Sigmoid colon (tissue), 7 donors: ENCODE measurements at places on chromosomes 5 and 9.
A peak's percentile ranks its signal among the peaks of the same experiment; 100 is the strongest.

- no peak for DNase-seq
Observed at GRCh38 chr5:385321-385720, 57.7 kb upstream of the EXOC3 start.

GRCh38 chr5:68161156-68161555 lies 54.4 kb upstream of the PIK3R1 start:
- DNase-seq: no peak

- no peak for DNase-seq
Observed at GRCh38 chr5:170427672-170428236, 38.6 kb upstream of the KCNMB1 start.

GRCh38 chr5:164742025-164742424 lies 1236.6 kb downstream of the MAT2B start:
- no peak for DNase-seq

- DNase-seq: no peak
Observed at GRCh38 chr5:138438724-138439476, at the start of gene REEP2. TSS of gene REEP2 (plus strand) at chr5:138439057. CDS start at chr5:138439209, 152 bp downstream.

DNA sequence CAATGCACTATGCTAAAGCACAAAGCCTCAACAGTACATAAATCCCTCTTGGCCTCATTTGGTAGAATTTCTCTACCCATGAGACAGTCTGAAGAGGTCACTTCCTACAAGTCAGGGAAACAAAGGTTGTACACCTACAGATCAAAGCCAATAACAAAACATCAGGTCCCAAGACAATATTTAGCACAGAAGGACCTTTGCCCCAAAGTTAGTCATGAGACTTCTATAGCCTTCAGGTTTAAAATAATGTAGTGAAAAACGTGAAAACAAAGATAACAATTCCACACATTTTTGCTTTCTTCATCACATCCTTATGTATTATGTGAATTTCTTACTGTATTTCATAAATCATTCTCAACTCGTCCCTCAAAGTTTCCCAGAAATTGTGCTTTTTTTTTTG lies 15.8 kb downstream of the AFF4 start:
- DNase-seq: no peak

DNA sequence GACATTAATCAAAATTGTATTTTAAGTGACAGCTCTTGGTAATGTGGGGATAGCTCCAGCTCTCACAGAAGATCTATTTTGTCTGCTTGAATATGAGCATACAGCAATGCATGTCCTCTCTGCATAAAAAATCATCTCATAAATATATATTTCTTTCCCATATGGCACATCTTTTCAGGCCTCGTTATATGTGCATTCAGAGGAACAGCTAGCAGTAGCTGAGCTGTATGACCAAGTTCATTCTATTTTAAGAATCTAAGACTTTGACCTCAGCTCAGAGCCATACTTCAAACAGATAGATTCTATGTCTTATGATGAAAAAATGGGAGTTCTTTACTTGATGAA lies 487.2 kb downstream of the ARHGEF28 start:
- DNase-seq: no peak

DNA sequence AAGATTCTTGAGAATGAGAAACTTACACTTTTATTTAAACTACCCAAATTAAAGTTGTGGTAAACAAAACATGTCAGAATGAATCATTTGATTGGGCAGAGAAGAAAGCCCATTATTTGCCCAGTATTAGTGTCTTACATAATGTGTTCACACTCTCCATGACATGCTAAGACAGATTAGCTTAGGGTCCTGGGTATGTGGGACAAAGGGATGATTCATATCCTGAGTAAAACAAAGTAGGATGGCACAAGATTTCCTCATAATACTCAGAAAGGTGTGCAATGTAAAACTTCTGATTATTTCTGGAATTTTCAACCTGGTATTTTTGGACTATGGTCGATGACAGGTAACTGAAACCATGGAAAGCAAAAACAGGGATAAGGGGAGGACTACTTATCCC lies 183.9 kb upstream of the POU5F2 start:
- DNase-seq: no peak

GRCh38 chr5:151737431-151737830 lies 21.0 kb downstream of the ATOX1 start:
- no peak for DNase-seq

DNA sequence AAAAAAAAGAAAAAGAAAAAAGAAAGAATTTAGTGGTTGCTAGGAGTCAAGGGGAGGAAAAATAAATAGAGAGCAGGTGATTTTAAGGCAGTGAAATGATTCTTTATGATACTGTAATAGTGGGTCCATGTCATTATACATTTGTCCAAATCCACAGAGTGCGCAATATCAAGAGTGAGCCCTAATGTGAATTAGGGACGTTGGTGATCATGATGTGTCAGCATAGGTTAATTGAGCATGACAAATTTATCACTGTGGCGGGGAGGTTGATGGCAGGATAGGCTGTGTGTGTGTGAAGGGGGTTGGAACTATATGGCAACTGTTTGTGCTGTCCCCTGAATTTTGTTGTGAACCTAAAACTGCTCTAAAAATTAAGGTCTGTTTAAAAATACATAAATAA lies 357.8 kb downstream of the ICE1 start:
- no peak for DNase-seq

GRCh38 chr5:157801-158200 lies 33.5 kb upstream of the LRRC14B start:
- DNase-seq: peak; percentile 52

- peak; percentile 71 for DNase-seq
Observed at GRCh38 chr5:179732918-179733771, 523 bp downstream of the MAML1 start.

DNA sequence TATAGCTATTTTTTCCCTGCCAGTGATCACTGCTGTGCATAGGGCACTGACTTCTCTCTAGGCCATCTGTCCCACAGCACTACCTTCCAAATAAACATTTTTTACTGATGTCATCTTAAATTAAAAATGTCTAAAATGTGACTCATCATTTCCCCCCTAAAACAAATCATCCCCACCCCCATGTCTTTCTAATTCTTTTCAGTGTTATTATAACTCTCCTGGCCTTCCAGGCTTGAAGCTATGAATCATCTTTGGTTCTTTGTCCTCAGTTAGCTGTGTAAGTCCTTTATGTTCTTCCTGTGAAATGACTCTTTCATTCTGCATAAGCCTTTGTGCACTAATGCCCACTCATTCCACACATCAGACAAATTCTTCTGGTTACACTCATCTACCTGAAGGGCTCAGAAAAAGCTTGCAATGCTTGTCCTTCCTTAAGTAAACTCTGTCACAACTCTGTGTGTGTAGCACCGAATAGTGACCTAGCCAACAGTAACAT lies 78.1 kb downstream of the CFAP95 start:
- no peak for DNase-seq

DNA sequence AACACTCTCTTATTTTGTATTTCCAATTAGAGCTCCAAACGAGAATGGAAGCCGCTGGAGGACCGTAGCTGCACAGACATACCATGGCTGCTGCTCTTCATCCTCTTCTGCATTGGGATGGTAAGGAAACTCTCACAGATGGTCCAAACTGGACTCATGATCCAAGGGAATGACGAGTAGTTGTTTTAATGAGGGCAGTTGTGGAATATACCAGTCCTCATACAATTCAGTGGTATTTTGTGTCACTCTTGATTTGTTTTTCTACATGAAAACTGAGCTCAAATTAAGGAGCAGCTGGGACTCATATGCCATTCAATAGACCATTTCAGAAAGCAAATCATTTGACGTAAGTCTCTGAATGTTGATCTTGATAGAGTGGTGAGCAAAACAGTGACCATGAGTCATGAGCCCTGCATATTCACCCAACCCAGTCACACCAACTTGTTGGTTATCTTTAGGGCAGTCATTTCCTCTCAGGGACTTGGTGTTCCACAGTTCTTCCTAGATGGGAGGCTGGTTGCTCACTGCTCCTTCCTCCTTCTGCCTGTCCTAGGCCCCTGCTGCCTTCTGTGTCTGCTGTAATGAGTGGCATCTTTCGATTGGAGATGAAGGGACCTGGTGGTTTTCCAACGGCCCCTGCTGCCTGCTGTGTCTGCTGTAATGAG lies 54.9 kb downstream of the SLC44A1 start:
- DNase-seq: no peak

DNA sequence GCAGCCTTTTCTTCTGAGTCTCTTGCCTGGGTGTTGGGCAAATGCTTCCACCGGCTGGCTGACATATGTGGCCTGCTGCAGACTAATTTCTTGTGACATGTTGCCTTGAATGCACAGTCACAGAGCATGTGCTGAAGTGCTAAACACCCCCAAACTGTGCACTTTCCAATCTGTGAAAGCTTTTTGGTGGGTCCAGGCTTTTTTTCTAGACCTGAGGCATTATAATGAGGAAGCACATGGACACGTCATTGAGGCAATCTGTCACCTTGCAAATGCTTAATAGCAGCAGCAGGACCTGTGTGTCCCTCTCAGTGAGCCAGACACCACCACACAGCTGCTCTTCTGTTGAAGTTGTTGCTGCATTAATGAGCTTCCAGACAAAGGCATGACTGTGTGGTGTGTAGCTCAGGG lies 274.7 kb downstream of the ELAVL2 start:
- no peak for DNase-seq

DNA sequence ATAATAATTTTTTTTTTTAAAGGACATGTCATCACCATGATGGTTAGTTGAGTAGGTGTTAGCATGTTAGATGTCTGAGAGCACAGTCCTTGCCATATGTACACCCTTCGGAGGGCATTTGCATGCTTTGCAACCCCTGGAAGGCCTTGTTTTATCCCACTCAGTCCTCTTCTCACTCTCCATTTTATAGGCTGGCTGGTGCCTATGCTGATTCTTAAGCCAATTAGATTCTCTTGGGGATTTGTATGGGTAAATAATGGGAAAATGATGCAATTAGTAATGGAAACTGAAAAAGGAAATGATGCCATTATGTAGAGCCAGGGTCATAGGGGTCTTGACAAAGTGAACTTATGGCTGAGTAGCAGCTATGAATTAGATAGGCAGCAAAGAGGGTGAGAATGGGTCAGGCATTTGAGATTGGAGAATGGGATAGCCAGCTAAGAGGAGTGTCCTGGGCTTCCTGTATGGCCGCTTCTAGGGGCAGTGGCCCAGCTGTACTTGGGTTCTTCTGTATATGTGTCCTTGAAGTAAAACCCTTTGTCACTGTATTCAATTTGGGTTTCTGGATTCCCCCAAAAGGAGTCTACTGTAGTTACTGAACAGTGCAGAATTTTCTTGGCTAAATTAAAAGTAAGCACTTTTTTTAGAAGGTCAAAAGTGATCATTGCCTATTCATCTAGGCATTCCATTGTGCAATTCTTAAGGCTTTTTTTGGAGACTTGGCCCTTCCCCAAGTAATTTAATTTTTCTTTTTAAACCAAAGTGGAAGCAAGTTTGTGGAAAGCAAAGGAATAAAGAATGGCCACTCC lies 31.6 kb downstream of the LRRTM2 start:
- no peak for DNase-seq

DNA sequence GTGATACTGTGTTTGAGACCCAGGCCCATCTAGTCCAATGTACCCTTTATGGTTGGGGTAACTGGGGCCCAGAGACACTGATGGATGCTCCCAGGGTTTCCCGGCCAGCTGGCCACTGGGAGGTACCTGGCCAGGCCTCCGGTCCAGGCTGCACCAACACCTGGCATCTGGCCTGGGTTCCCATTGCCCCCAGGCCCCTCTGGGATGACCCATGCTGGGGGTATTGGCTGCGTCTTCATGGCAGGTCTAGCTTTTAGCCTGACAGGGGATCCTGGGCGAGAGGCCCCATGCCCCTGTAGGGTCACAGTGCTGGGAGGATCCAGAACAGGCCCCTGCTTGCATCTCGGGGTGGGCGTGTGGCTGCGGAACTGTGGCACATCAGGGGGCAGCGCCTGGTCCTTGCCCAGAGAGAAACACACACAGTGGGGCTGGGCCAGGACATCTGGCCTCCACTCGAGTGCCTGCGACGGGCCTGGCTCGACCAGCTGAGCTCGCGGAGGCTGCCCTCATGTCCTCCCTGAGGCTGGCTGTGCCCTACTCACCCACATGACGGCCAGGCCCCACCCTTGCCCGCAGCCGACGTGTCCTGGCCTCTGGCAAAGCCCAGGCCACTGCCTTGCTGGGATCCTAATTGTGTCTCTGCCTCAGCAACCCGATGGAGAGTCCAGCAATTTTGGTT lies 21.5 kb upstream of the COL5A1 start:
- peak; percentile 55 for DNase-seq

- peak; percentile 83 for DNase-seq
Observed at GRCh38 chr5:140362875-140363630, 3.1 kb downstream of the SLC4A9 start.

DNA sequence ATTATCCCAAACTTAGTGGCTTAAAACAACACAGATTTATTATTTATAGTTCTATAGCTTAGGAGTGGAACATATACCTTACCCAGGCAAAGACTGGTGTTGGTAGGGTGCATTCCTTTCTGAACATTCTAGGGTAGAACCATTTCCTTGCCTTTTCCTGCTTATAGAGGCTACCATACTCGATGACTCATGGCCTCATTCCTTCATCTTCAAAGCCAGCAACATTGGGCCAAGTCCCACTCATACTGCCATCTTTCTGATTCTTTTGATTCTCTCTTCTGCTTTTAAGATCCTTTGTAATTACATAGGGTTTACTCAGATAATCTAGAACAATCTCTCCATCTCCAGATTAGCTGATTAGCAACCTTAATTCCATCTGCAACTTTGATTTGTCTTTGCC lies 452.7 kb upstream of the KLF4 start:
- no peak for DNase-seq

GRCh38 chr5:151019331-151019730 lies 1.1 kb upstream of the GPX3 start:
- no peak for DNase-seq

DNA sequence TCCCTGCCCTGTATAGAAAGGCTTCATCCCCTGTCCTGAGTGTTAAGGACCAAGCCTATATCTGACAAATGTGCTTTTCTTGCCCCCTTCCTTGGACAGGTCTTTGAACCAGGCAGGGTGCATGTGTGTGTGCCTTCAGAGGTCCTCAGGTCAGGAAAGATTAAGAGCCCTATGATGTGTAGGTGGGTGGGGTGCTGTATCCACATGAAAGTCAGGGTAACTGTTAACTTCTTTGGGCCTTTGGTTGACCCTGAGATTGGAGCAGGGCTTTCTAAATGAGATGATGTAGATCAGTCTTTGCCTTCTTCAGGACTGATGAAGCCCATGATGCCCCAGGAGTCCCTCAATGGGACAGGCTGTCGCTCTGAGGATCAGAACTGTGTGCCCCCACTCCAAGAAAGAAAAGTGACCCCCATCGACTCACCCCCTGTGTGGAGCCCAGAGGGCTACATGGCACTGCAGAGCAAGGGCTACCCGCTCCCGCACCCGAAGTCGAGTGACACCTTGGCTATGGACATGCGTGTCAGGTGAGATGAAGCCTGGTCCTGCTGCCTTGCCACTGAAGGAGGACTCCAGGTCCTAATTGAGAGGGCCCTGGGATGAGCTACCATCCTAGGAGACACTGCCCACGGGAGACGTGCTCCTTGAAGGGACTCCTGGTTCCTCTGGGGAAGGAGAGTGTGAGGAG lies 29.4 kb upstream of the POMT1 start:
- peak; percentile 53 for DNase-seq

DNA sequence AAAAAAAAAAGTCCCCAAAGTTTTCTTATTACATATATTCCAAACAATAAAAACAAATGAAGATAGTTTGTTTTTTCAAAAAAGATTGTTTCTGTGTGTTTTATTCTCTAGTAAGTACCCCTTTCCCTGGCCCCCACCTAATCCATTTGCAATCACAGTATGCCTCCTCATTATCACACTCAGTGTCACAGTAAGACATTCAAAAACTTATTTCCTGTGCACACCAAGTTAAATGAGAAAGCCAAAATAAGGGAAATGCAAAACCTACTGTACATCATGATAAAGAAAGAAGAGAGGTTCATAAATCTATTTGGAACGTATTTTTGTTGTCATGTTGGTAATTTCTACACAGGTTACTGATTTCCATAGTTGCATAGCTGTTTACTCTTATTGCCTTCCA lies 62.3 kb downstream of the ST8SIA4 start:
- no peak for DNase-seq

GRCh38 chr5:69309380-69309779 lies 23.2 kb downstream of the CCDC125 start:
- DNase-seq: no peak
